ENCODE measurements at places on chromosomes 6 and 20.

DNA sequence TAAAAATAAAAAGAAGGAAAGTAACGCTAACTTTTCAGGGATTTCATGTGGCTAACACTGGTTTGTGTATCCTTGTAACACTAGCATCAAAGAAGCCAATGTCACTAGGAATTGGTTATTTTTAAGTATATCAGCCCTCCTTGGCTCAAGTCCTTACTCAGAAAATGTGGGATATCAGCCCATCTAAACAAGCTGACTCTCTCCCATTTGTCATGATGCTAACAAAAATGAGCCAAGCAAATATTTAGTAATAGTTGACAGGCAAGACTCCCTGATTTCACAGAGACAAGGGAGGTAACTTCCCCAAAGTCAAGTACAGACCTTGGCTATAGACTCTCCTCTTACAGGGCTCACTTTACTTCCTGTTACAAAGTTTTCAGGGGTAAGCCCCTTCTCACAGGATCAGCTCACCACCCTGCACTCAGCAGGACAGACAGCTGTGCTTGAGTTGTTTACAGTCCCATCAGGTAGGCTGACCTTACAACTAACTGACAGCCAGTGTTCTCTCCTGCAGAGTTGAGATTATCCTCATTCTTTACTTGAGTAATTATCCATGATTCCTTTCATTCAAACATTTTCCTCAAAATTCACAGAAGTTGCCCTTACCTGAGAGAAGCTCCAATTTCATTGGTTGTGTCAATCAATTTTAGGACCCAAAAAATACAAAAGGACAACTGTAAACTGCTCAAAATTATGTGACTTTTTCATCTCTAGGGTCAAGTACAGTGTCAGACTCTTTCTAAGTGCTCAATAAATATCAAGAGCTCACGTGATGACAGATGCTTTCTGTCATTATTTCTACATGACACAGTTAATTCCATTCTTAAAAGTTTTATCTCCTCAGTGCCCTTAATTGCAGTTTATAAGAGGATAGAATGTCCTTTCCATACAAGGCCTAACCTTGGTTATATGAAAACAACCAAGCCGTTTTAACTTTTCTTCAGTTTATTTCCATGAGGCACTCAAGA is 38.1 kb upstream of the BMP5 start:
- no peak for DNase-seq

GRCh38 chr20:58023781-58024180 is 204.7 kb downstream of the ANKRD60 start:
- no peak for DNase-seq

DNA sequence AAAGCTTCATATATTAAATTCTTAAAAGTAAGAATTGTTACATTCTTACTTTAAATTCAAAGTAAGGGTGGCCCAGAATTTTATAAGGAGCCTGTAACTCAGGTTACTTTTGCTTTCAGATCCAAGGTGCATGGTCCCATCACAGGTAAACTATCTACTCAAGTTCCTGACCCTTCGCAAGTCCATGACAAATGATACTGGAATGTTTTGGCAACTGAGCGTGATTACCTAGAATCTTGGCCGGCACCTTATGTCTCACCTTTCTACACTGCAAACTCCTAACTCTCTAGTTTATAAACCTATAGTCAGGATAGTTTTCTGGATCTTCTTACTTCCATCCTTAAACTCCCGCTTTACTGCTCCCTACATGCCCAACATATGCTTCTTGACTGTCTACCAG is 67.9 kb upstream of the HMGN3 start:
- DNase-seq, result no peak

DNA sequence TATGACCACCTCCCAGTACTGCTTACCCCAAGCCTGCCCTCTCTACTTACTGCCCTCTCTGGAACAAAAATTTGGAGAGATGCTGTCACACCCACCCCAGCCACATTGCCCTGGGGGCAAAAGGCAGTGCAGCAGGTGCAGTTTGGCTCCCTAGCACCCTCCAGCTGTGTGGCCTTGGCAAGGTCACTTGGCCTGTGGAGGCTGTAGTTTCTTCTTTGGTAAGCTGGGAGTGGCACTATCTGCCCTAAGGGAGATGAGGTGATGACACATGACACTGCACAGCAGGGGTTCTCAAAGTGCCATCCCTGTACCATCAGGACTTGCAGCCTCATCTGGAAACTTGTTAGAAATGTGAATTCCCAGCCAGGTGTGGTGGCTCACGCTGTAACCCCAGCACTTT is 44.8 kb downstream of the TAF8 start:
- DNase-seq, result no peak

DNA sequence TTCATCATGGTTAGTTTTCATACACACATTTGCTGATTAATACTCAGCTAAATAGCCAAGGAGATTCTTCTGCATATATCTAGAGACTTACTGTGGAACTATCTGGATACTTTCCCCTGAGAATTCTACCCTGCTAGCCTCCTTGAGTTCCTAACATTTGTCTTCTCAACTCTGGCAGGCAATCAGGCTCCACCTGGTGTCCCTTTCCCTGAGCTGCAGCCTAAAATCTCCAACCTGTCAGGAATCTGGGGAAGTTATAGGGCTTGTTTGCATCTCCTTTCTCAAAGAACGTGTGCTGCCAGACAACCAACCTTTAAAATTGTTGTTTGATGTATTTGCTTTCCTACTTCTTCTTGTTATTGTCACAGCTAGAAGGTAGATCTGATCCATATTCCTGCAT is 73.4 kb downstream of the FUT9 start:
- DNase-seq, result no peak

DNA sequence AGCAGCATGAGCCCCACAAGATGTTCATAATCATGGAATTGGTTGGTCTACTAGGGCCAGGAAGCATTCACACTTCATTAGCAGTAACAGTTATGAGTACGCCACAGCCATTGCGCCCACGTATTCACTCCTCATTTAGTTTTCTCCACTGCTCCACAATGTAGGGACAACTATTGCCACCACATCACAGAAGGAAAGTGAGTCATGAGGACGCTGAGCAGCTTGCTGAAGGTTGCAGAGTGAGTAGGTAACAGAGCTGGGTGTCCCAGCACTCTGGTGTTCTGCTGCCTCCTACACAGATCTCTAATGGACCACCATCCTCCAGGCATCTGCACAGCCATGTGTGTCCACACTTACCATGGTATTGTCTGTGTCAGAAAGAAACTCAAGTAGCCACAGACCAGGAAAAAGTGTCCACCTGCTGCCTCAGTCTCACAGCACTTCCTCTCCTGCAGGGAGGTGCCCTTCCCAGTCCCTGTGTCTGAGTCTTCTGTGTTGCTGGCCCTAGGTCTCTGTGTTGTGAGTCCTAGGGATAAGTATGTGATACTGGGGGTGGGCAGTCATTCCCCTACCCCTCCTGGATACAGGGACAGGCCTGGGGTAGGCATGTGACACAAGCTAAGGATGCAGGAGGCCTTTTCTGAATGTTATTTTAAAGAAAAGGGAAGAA is 103.9 kb downstream of the TTLL2 start:
- no peak for DNase-seq

DNA sequence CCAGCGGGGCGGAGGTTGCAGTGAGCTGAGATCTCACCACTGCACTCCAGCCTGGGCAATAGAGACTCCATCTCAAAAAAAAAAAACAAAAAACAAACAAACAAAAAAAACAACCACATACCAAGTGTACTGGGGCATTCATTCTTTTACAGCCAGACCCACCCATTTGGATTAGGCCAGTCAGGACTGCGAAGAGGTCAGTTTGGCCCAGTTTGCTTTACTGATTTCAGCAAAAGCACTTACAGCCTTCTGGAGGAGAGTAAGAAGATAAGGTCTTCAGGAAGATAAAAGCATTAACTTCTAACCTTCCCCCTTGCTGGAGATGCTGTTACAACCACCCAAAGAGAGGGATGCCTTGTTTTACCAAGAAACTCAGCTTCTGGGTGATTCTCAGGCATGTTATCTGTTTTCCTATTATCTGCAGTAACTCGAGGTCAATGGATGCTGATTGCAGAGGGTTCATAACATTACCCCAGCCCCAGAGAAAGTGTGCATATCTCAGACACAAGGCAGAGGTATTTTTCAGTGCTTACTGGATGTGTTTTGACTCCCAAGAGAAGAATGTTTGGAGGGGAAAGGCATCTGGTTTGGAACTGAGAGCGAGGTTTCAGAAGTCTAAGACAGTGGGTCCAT is 118.9 kb downstream of the RIN2 start:
- DNase-seq, result no peak

DNA sequence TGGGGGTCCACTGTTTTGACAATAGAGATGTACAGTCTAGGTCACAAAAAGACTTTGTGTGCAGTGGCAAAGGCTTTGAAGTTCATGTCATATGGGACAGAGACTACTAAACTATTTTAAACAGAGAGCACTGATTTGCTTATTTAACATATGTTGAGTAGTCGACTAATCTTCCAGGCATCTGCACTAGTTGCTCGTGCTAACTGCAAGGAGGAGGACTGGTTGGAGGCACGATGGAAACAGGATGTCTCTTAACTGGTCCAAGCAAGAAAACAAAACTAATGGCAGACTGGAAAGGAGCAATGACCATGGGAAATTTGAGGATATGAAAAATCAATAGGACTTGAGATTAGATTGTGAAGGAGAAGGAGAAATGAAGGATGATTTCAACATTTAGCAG is 28.5 kb upstream of the ERVFRD-1 start:
- peak; percentile 63 for DNase-seq

DNA sequence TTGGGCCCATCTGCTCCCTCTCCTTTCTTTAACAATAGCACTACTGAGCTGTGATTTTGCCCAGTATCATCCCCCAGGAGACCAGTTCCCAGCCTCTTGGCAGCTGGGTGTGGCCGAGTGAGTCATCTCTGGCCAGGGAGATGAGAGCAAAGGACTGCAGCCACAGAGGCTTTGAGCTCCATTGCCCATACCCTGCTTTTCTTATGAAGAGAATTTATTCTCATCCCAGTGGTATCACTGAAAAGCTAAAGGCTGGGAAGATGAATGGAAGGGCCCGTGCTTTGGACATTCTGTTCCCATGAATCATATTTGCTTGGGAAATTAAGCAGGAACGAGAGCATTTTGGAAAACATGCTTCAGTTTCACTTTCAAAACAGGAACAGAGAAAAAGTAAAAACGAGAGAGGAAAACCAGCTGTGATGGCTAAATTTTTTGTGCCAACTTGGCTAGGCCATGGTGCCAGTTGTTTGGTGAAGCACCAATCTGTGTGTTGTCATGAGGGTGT is 14.9 kb downstream of the CST3 start:
- peak; percentile 75 for DNase-seq

- no peak for DNase-seq
These were observed 21.7 kb upstream of the TBC1D20 start for GRCh38 chr20:483815-484644.

DNA sequence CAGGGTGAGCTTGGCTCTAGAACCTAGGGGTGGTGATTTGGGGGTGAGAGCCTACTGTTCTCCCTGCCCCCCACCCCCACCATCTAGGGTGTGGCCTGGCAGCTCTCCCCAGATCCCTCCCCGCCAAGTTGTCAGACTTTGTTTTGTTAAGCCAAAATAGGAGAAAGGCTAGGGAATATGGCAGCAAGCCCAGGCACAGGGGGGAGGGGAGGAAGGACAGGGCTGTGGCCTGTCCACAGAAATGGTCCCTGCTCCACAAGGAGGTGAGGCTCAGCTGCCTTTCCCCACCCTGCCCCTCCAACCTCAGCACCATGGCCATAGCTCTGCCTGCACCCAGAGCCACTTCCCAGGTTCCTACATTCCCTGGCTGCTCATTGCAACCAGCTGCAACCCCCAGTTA is 17.2 kb downstream of the SCUBE3 start:
- no peak for DNase-seq

DNA sequence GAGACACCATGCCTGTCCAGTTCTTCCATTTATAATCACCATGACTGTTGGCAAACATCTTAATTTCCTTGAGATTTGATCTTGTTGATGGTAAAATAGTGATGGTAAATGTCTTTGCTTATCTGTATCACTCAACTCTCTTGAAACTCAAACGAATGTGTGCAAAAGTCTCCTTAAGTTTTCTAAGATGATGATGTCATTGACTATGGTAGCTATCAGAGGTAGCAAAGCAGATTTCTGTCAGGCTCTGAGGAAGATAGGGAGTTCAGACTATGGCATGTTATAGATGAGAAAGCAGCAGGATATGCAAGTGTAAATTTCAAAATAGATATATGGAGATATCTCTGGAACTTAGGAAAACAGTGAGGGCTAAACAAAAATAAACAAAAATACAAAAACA is 121.0 kb upstream of the GJE1 start:
- DNase-seq, result no peak

- no peak for DNase-seq
These were observed 12.7 kb upstream of the BAK1 start for GRCh38 chr6:33592595-33593413.

GRCh38 chr6:147787417-147787816 is 278.9 kb downstream of the SAMD5 start:
- DNase-seq, result no peak

- peak; percentile 11 for DNase-seq
These were observed 1223.1 kb upstream of the GJE1 start for GRCh38 chr6:140909625-140910024.

DNA sequence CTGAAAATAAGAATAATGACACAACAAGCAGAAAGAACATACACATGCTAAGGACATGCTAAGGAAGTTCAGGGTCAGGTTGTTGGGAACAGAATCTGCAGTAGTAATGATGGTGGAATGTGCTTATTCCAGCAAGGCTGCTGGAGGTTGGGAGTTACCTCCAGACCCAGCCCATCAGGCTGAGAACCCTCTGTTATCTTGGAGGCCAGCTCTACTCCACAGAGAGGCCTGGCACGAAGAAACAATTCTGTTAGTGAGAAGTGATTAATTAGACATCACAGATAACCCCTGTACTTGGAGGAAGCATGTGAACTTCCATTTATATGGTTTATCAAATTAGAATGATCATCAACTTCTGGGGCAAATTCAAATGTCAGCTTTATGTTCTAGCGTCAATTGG is 22.1 kb upstream of the ARHGAP18 start:
- DNase-seq, result no peak

DNA sequence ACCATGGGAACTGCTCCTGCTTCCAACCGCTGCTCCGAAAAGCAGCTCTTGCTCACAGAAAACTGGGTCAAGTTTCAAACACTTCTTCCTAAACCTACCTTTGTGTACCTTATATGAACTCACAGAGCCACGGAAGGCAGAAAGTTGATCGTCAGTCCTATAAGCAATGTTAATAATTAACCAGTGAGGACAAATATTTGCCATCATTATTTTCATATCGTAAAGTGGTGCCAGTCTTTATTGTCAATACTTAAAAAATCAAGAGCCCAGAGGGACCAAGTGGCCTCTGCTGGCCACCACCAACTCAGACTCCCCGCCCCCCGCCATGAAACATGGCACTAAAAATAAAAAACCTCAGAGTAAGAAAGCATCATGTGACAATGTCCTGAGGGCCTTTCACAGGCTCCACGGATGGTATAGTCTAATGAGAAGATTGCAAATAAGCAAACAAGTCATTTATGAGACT is 9.1 kb upstream of the PBOV1 start:
- DNase-seq, result no peak

DNA sequence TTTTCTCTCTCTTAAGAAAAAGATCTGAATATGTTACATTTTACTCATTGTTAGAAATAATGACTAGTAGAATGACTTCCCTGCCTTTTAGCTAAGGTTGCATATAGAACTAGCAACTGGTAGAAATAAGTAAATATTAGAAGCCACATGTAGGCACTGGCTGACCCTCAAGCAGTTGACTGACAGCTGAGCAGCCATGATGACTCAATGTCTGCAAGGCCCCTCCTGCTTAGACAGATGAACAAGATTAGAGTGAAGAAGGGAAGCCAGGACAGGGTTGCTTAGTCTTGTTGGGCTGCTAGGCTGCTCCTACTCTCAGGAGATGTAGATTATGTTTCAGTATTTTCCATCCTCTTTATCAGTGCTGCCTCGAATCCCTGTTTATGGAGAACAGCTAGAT is 6.5 kb downstream of the MEP1A start:
- DNase-seq, result no peak

GRCh38 chr20:924639-925038 is 8.5 kb upstream of the ANGPT4 start:
- no peak for DNase-seq

Data from fibroblast of skin of abdomen (primary cell).